ENCODE measurements at places on chromosomes 7 and 10. TPM values are rescaled to one million over a fixed set of nuclear protein-coding genes. Genes with fewer than 3 reads are reported as not detected.

The CCDC172 gene
- not detected for total RNA-seq

The MLXIPL gene
- total RNA-seq: not detected

The CALCR gene
- not detected for total RNA-seq

The GTPBP10 gene
- 23.5 TPM for total RNA-seq

The OPN1SW gene
- total RNA-seq: not detected

The VSIR gene
- 29.8 TPM for total RNA-seq

The ELAPOR2 gene
- total RNA-seq: 0.36 TPM

The SFTPA2 gene
- total RNA-seq: not detected

The GJD4 gene
- total RNA-seq: not detected

The CNNM2 gene
- total RNA-seq: 7.7 TPM

The PRPS1L1 gene
- total RNA-seq: not detected

The MRLN gene
- total RNA-seq: not detected

The ZNF736 gene
- 5.4 TPM for total RNA-seq

The PNLIPRP3 gene
- not detected for total RNA-seq

The TRIM50 gene
- total RNA-seq: not detected

The NKX1-2 gene
- total RNA-seq: not detected

The TBC1D12 gene
- 5.8 TPM for total RNA-seq

The CALN1 gene
- not detected for total RNA-seq

The GARIN1A gene
- 1.4 TPM for total RNA-seq

The FKBP9 gene
- total RNA-seq: 222 TPM

The SGCE gene
- 61.4 TPM for total RNA-seq

Data from HFFc6 (cell line).